Effector memory CD8-positive, alpha-beta T cell (primary cell): ENCODE measurements at places on chromosomes 3 and 15.

- no peaks in the 10 kb centered on the region for H3K36me3 ChIP-seq
- H3K4me3 ChIP-seq = no peak overlapping the region
- H3K27ac ChIP-seq = no peak overlapping the region
- no peak for DNase-seq
- peaks cover 23% of the 10 kb centered on the region for H3K27me3 ChIP-seq
These were observed 30.4 kb upstream of the TM4SF1 start for GRCh38 chr3:149407898-149408297.

DNA sequence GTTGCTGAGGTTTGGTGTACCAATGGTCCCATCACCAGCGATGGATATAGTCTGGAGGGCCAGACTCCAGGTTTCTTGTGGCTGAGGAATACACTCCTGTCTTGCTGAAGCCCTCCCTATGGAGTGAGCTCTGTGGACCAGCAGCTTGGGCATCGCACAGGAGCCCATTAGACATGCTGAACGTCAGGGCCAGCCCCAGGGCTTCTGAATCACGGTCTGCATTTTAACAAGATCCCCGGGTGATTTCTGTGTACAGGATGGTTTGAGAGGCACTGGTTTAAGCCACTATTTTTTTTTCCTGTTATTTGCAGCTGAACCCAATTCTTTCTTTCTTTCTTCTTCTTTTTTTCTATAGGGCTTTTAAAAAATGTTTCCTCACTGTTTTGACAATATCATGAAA lies 69.5 kb upstream of the XCR1 start:
- peak overlapping the region; percentile 94 for H3K27ac ChIP-seq
- no peaks in the 10 kb centered on the region for H3K27me3 ChIP-seq
- H3K4me3 ChIP-seq = no peak overlapping the region
- H3K36me3 ChIP-seq = peaks cover 6% of the 10 kb centered on the region
- no peak for DNase-seq

- peaks cover 26% of the 10 kb centered on the region for H3K36me3 ChIP-seq
- H3K4me3 ChIP-seq = peak overlapping the region; percentile 99
- no peaks in the 10 kb centered on the region for H3K27me3 ChIP-seq
- H3K4me1 ChIP-seq = peaks cover 73% of the 10 kb centered on the region
- peak; percentile 23 for DNase-seq
- H3K27ac ChIP-seq = peak overlapping the region; percentile 98
These were observed 31.4 kb downstream of the STARD5 start for GRCh38 chr15:81292523-81293001.

DNA sequence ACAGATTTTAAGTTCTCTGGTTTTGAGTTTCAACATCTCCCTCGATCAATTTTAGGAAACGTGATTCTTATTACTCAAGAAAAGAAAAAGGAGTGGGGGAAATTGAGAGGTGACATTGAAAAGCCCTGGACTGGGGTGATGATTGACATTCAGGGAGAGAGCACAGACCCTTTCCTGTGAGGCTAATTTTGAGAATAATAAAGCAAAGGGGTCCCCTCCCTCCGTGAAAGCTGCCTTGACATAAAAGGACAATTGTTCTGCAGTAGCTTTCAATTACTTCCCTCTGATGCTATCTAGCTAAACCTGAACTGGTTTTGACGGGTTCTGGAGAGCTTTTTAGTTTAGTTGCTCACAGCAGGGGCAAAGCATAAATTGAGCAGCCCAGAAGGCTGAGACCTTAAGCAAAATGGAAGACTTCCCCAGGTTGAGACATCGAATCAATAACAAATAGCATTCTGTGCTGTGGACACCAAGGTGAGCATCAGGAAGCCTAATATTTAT lies 14.4 kb upstream of the CMTM8 start:
- peaks cover 3% of the 10 kb centered on the region for H3K36me3 ChIP-seq
- H3K27me3 ChIP-seq = peaks cover 8% of the 10 kb centered on the region
- no peak overlapping the region for H3K4me3 ChIP-seq

- no peak overlapping the region for H3K27ac ChIP-seq
- H3K36me3 ChIP-seq = no peaks in the 10 kb centered on the region
- H3K27me3 ChIP-seq = no peaks in the 10 kb centered on the region
- peaks cover 3% of the 10 kb centered on the region for H3K4me1 ChIP-seq
These were observed 169.4 kb downstream of the CHST2 start for GRCh38 chr3:143288944-143289343.
